Suppressor macrophage (primary cell): ENCODE measurements at places on chromosomes 12 and 14.
A peak's percentile ranks its signal among the peaks of the same experiment; 100 is the strongest.

GRCh38 chr12:24069532-24070395, 120.3 kb upstream of the SOX5 start:
- no peak for DNase-seq

DNA sequence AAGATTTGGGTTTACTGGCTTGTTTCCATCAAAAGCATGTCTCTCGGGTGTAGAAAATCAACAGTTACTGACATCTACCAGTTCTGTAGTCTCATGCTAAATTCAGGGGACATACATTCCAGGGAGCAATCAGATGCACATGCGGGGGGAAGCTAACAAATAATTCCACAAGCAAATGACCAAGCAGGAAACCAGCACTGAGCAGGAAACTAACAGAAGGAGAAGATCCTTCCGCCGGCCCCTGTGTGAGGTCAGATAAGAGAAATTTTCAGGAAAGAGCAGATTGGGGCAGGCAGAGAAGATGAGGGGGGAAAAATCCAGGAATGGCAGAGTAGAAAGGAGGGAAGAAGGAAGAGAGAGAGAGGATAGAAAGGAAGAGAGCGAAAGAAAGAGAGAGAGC, 127.6 kb upstream of the TMCC3 start:
- no peak for DNase-seq

DNA sequence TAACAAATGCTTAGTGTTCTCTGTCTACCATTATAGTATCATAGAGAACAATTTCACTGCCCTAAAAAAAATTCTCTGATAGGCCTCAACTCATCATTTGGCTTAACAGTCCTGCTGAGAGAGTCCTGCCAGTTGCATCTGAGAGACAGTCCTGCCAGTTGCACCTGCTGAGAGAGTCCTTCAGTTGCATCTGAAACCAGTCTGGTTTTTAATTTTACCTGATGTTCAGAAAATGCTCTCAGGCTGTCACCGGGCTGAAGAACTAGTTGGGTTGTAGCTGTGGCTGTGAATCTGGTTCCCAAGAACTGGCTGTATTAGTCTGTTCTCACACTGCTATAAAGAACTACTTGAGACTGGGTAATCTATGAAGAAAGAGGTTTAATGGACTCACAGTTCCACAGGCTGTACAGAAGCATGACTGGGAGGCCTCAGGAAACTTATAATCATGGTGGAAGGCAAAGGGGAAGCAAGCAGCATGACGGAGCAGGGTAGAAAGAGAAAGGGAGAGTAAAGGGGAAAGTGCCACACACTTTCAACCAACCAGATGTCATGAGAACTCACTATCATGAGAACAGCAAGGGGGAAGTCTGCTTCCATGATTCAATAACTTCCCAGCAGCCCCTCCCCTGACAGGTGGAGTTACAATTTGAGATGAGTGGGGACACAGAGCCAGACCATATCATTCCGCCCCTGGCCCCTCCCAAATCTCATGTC, 51.6 kb downstream of the PRKCH start:
- no peak for DNase-seq

- no peak for DNase-seq
These were observed 32.0 kb downstream of the TC2N start for GRCh38 chr14:91835197-91835919.

DNA sequence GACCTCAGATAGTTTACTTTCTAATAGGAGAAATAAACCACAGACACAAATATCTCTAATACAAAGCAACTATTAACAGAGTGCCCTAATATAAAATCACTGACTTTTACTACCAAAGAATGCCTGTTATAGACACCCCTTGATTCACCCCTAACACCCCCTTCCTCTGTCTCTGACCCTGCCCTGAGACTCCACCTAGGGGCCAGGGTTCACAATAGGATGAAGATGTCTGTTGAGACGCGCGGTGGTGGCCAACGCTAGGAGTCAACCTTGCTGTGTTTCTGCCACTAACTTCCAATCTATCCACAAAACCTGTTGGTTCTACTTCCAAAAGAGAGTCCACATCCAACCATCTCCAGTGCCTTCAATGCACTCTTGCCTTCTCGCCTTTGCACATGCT, 10.9 kb upstream of the TC2N start:
- DNase-seq: no peak

DNA sequence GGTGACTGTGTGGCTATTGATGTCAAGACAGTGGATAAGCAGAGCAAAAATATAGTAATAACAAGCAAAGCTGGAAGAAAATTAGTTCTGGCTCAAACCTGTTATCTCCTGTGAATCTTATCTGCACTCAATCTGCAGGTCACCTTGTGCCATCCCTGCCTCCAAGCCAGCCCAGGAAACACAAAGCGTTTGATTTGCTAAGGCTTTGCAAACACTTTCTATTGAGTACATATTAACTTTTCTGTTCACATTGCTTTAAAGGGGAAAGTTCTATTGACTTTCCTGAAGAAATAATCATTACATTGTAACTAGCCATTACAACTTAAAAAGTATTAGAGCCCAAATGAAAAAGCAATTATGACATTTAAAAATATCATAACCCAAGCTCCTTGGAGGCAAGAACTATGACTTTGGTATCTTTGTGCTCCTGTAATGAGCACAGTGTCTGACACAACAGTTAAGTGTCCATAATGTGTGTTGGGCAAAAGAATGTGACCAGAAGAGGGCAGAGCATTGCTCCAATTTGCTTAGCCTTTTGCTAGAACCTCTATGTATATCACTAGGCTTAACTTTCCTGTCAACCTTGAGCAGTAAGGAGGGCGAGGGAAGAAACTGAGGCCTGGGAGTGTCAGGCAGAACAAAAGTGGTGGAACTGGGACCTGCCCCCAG, 24.7 kb downstream of the SERPINA3 start:
- peak; percentile 18 for DNase-seq

GRCh38 chr12:103561174-103561573, 25.9 kb upstream of the STAB2 start:
- no peak for DNase-seq

GRCh38 chr14:35949920-35950513, 123.9 kb downstream of the BRMS1L start:
- no peak for DNase-seq

DNA sequence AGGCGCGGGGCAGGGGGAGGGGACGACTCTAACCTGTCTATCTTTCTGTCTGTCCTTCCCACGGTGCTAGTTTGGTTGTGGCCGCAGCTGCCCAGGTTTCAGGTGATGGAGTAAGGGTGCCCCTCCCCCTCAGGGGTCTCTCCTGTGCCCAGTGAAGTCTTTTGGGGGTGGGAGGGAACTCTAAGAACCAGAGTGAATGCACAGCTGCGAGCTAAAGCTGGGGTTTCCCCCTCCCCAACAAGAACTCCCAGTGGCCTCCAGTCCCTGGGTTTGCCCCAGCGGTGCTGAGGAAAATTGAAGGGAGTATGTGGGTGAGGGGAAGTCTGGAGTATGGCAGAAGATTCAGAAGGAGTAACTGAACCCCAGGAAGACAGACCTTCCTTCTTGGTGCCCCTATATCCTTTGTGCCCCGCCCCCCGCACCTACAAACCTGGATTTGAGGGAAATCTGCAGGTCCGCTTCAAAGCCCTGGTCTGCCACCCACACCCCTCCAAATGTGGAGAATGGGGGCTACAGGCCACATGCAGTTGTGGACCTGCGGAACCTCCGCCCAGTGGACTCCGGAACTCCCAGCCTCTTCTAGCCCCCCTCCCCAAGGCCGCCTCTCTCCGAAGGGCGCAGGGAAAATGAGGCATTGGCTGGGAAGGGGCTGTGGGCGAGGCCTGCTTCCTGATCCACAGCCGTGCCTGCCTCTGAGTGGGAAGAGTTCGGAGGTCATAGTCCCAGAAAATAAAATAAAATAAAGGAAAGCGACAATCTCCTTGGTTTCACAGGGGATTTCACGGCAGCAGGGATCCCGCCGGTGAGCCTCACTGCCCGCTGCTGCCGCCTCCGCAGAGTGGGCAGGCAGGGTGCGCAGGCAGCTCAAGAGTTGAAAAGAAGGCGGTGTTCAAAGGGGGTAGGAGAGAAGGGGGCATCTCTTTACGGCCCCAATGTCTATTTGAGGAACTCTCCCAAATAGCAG, 3.4 kb upstream of the HOXC9 start:
- no peak for DNase-seq

DNA sequence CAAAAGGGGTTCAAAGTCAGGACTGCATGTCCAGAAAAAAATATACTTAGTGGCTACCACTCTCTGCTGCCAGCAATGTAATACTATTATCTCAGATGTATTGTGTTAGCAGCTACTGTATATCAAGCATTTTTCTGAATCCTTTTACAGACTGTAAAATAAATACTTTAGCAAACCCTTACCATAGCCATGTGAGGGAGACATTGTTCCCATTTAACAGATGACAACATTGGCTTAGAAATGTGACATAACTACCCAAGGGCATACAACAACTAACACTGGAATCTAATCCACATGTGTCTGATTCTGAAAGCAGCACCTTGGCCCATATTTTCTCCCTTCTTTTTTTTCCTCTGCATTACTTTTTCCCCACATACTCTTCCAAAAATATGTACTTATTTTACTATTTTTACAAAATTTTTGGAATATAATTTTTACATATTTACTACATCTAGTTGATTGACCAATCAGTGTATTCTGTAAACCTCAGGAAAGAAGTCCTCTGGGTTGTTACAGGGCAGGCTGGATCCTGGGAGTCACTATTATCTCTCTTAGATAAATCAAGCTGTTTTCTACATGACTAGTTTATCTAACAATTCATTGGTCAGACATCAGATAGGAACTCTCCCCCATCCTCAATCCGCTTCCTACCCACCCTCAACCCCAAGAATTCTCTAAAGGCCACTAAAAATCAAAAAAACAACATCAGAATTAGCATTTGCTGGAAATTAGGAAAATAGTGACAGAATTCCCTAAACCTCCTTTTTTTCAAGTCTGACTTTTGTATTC, 154.1 kb downstream of the BTG1 start:
- DNase-seq: peak; percentile 50

GRCh38 chr14:38083039-38083438, 124.7 kb upstream of the SSTR1 start:
- DNase-seq: no peak

- no peak for DNase-seq
These were observed 30.9 kb upstream of the LUM start for GRCh38 chr12:91142221-91142631.

DNA sequence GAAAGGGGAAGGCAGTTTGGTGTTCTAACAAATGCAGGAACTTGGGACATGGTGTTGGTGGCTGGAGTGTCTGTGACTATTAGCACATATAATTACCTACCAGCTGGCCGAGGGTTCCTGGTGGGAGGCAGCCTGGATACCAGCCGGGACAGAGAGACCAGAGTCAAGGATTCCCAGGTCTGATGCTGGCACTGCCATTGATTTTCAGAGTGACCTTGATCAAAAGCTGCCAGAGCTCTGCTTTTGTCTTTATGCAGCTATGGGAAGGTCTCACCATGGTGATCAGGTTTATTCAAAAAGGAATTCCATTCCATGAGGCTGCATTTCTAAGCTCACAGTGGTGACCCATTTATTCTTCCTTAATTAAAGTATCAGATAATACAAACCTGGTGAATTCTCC, 101.0 kb upstream of the PWP1 start:
- no peak for DNase-seq

- DNase-seq: no peak
These were observed 99.8 kb downstream of the METTL25 start for GRCh38 chr12:82458101-82458500.

DNA sequence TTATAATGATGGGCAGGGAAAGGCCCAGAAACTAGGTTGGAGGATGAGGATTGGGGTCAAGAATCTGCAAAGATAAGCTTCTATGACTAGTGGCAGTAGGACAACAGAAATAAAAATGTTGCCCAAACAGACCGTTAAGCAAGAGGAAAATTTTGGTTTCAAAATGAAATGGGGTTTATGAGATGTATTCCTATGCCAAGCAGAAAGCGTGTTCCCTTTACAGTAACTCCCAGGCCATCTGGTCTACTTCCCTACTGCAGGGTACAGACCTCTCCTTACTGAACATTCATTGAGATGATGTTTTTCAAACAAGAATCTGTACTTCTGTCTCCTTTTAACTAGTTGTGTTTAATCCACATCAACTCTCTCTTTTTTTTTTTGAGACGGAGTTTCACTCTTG, 20.4 kb upstream of the TMEM229B start:
- peak; percentile 29 for DNase-seq

DNA sequence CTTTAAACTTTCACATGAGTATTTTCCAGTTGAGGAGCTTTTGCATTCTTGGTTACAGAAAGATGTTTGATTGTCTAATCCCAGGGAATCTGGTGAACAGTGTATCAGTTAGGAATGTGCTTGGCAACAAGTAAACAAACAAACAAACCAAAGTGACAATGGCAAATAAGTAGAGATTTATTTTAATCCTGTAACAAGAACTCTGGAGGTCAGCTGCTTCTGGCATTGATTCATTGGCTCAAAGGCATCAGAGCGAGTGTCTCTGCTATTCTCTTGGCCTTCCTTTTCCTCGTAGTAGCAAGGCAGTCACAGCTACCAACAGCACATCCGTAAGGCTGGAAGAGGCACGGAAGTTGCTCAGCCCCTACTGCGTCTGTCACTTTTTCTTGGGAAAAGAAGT, 37.2 kb downstream of the CRADD start:
- DNase-seq: no peak

GRCh38 chr12:31853977-31854376, 105.2 kb upstream of the RESF1 start:
- DNase-seq: peak; percentile 54

DNA sequence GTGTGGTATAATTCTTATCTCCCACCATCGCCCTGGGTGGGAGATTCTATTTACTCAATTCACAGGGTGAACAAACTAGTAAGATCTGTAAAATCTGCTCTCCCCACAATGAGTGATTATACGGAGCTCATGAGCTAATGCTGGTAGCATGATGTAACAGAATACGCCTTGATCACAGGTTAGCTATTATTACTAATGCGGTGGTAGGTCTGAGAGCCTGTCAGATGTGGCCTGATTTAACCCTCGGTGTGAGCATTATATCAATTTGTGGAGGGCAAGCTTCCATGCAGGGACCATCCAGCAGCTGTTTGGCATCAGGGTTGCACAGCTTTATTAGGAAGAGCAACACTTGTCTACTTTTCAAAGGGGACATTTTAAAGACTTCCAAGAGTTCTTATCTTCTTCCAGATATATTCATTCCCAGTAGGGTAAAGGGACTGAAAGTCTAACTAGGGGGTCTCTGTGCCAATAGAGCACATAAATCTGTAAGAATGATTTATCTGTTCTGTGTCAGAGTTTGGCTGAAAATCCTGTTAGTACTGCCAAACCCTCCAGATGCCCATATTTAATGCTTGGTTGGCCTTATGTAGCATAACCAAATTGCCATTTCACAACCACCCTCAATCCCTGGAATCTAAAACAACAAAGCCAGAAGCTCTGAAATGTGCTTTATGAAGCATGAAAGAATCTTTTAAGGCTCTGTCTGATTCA, 18.7 kb downstream of the TSHR start:
- DNase-seq: no peak

GRCh38 chr12:13193505-13194231, 2.9 kb upstream of the EMP1 start:
- DNase-seq: no peak
